Activated naive CD8-positive, alpha-beta T cell treated with anti-CD3 and anti-CD28 coated beads for 36 hours (primary cell): ENCODE measurements at places on chromosomes 3 and 15. TPM values are rescaled to one million over a fixed set of nuclear protein-coding genes. Genes with fewer than 3 reads are reported as not detected.

DNA sequence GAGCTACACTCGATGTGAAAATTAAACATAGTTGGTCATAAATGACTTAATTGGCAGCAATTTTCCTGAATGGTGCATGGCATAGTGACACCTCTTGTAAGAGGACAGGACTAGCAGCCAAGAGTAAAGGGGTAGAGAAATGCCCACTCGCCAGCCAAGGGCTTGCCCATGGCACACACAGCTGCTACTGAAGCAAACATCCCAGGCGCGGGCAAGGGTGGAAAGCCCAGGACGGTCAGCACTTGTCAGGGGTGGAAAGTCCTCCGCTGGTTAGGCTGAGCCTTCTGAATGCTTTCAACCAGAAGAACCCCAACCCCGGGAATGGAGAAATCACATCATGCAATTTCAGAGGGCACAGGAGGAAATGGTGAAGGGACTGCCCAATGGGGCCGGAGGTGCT, 31.6 kb downstream of the BDH1 start:
- DNase-seq: no peak

TRNT1 gene
- 59.5 TPM for total RNA-seq

GRCh38 chr3:169864270-169864669, 5.5 kb downstream of the LRRC31 start:
- no peak for DNase-seq

SLC25A38 gene
- total RNA-seq: 43.2 TPM

CPN2 gene
- not detected for total RNA-seq

GRCh38 chr3:11362600-11362999, 90.4 kb downstream of the ATG7 start:
- DNase-seq: no peak

DNA sequence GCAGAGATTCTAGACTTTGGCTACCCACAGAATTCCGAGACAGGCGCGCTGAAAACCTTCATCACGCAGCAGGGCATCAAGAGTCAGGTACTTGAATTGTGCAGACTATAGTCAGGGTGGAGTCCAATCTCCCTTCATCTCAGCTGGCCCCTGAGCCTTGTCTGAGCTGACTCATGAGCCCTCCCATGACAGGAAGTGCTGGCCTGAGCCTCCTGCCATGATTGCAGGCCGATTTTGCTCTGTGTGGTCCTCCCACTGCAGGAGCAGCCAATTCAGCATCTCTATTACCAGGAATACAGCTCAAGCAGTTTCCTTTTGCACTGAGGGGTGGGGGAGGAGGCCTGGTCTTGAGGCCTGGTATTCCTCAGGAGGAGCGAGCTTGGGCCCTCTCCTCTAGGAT, 5.5 kb downstream of the AP2M1 start:
- no peak for DNase-seq

- no peak for DNase-seq
These were observed 16.8 kb downstream of the NEO1 start for GRCh38 chr15:73069109-73069508.

DNA sequence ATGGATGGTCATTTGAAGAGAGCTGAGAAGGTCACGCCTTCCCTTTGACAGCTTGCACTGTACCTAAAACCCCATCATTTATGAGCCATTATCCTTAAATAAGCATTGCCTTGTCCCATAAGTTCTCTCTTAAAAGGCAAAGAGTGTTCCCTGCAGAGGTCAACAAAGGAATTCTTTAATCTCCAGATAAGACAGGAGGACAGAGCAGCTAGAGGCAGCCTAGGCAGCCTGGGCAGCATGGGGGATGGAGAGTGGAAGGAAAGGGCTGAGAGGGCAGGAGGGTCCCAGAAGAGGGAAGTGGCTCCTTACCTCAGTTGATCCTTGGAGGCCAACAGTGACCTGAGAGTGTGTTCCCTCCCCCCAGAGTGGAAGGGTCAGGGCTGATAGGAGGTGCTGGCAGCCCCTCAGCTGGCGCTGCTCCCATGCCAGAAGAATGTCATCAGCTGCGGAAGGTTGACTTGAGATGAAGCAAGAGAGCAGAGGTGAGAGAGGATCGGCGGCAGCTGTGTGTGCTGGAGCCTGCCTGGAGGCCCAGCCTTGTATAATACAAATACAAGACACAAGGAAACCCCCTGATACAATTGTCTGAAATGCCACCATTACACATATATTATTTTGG, 12.8 kb downstream of the KBTBD13 start:
- DNase-seq: no peak

DNA sequence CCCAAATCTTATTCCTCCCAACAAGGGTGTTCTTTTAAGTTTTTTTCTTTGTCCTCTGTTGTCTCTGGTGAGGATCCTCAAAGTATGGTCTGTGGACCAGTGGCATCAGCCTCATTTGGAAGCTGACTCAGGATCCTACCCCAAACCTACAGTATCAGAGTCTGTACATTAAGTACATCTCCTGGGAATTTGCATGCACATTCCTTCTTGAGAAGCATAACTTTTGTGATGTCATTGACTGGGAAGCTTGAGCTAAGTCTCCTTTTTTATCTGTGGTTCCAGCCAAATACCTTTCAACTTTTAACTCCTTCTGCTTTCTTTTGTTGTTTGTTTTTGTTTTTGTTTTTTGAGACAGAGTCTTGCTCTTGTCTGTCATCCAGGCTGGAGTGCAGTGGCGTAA, 40.5 kb downstream of the ARMC8 start:
- DNase-seq: no peak

DNA sequence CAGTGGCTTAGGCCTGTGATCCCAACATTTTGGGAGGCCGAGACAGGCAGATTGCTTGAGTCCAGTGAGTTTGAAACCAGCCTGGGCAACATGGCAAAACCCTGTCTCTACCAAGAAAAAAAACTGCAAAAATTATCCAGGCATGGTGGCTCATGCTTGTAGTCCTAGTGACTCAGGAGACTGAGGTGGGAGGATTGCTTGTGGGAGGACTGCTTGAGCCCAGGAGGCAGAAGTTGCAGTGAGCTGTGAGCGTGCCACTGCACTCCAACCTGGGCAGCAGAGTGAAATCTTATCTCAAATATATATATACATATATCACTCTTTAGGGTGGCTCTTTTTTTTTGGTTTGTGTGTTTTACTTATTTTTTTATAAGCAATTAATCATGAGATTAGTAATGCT, 83.7 kb upstream of the WDR72 start:
- DNase-seq: no peak

GRCh38 chr15:58597943-58598828, 151.3 kb downstream of the ADAM10 start:
- DNase-seq: no peak

GRCh38 chr3:152402695-152403451, 134.1 kb downstream of the MBNL1 start:
- DNase-seq: no peak

- no peak for DNase-seq
These were observed 211.6 kb downstream of the TNIK start for GRCh38 chr3:171248426-171249111.

- no peak for DNase-seq
These were observed 43.5 kb downstream of the KLF15 start for GRCh38 chr3:126313580-126314304.

DNA sequence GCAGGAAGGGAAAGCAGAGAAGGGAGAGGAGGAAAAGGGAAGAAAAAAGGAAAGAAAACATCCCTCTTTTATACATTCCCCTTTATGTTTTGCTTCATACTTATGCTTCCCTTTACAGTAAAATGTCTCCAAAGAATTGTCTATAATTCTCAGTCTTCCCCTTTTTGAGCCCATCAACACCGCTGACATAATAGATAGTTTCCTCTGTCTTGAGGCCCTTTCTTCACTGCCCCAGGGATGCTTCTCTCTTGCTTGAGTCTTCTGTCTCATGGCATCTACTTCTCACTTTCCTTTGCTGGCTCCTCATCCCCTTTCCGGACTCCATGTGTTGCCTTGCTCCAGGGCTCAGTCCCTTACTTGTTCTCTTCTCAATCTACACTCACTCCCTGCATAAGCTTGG, 99.7 kb upstream of the DAZL start:
- DNase-seq: no peak

BMF gene
- total RNA-seq: 5.1 TPM

CHRM5 gene
- total RNA-seq: not detected

TMOD3 gene
- 45.9 TPM for total RNA-seq

- no peak for DNase-seq
These were observed 2.6 kb downstream of the MFSD1 start for GRCh38 chr3:158804441-158804840.

- no peak for DNase-seq
These were observed 58.7 kb upstream of the BCHE start for GRCh38 chr3:165895919-165896318.

SMCO1 gene
- total RNA-seq: not detected

DNA sequence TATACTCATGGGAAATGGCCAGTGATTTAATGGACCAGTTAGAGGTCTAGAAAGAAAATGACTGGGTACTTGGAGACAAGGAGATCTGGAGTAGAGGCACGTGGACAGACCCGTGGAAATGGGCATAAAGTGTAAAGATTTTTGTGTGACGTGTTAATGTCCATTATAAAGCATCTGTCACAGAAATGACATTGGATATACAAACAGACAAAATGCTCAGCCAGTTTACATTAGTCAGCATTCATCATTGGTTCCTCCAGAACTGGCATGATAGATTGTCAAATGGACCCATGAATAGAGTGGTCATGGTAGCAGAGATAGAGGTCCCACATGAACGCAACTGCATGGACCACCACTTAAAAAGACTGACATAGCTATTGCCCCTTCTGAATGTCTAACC, 144.1 kb upstream of the GALNT15 start:
- no peak for DNase-seq

SLC28A1 gene
- not detected for total RNA-seq

MOBP gene
- total RNA-seq: not detected

GRCh38 chr3:65632414-65632813, 406.3 kb downstream of the MAGI1 start:
- no peak for DNase-seq

GRCh38 chr15:90810354-90810753, 58.0 kb upstream of the FURIN start:
- DNase-seq: no peak

DNA sequence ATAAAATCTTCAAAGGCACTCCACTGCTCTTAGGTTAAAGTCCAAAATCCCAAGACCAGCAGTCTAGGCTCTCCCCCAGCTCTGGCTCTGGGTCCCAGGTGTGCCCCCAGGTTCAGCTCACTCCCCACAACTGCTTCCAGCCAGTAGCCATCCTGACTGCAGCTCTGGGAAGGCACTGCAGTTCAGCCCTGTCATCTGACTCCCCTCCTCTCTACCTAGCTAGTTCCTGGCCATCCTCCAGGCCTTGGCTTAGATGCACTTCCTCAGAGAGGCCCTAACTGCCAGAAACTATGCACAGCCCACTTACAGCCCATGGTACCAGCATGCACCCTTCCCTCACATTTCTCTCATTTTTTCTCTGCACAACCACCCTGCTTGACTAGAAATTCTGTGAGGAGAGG, 25.5 kb downstream of the TBC1D2B start:
- no peak for DNase-seq

C3orf85 gene
- total RNA-seq: not detected

DNA sequence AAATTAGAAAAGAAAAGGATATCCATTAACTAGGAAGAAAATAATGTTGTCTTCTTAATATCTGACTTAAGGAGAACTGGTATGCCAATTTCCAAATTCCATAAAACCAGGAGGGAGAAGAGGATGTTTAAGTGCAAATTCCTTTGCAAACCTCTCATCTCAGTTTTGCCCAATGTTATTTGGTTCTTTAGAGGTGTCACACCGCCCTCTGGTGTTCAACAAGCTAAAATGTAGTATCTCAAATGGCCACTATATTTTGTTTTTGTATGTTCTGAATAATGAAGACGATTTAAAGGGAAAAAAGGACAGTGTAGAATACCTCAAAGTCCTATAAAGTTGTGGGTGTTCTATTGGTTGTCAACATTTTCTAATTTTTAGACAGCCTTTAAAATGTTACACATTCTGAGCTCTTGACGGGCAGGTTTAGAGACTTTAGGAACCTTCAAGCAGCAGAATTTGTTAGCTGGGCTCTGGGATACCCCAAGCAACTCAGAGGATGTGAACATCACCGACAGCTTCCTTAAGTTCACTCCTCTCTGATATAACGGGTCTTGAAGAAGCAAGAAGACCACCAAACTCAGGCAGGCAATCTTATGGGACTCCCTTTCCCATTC, 458.3 kb downstream of the MFSD1 start:
- peak; percentile 10 for DNase-seq

DNA sequence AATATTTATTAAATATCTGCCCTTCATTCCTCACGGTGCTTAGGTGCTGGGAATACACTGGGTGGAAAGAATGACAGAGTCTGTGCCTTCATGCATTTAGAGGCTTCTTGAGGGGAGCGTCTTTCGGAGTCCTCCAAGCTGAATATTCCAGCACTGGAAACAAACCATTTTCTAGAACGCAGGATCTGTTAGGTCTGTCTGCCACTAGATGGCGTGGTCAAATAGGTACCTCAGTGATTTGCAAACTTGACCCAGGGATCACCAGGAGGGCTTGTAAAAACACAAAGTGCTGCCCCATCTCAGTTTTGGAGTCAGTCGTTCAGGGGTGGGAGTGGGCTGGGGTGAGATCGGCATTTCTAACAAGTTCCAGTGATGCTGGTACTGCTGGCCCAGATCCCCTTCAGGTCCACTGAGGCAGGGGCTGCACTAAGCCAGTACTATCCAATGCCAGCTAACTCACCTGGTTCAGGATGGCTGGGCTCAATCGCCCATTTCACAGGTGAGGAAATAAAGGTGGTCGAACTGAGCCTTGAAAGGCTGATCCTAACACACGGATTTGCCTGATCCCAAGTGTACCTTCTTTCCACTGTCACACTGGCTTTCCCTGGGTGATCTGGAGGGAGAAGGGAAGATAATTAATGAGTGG, 14.8 kb downstream of the ARNT2 start:
- no peak for DNase-seq

- no peak for DNase-seq
These were observed 78.0 kb downstream of the ALCAM start for GRCh38 chr3:105444725-105445124.

GRCh38 chr15:51390241-51390965, 48.9 kb downstream of the GLDN start:
- no peak for DNase-seq

DNA sequence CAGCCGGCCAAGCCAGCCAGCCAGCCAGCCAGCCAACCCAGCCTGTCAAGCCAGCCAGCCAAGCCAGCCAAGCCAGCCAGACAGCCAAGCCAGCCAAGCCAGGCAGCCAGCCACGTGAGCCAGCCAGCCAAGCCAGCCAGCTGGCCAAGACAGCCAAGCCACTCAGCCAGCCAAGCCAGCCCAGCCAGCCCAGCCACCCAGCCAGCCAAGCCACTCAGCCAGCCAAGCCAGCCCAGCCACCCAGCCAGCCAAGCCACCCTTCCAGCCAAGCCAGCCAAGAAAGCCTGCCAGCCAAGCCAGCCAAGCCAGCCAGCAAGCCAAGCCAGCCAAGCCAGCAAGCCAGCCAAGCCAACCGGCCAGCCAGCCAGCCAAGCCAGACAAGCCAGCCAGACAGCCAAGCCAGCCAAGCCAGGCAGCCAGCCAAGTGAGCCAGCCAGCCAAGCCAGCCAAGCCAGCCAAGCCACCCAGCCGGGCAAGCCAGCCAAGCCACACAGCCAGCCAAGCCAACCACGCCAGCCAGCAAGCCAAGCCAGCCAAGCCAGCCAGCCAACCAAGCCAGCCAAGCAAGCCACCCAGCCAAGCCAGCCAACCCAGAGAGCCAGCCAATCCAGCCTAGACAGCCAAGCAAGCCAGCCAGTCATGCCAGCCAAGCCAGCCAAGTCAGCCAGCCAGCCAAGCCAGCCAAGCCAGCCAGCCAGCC, 199.5 kb downstream of the GOLGA6L6 start:
- no peak for DNase-seq

ARGFX gene
- not detected for total RNA-seq
